ENCODE measurements at places on chromosomes 2 and 18.
A peak's percentile ranks its signal among the peaks of the same experiment; 100 is the strongest.

DNA sequence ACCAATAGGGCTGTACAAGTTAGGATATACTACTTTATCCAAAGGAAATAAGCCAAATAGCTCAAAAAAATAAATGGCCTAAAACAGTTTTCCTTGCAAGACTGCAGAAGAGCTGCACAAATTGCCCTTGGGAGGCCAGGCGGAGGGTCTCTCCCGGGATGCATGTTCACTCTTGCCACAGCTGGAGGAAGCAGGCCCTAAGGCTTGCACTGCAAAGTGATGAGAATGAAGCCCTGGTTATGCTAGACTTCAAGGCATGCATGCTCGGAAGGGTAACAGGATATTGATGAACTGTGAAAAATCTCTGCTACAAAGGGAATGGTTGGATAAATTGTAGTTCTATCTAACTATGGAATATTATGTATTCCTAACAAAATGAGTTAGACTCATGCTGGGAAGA is 27.5 kb upstream of the LDLRAD4 start:
- no peak for DNase-seq

- no peak for DNase-seq
These were observed 1087.2 kb downstream of the DPP10 start for GRCh38 chr2:115529627-115530026.

- no peak for DNase-seq
These were observed 40.1 kb upstream of the EPHA4 start for GRCh38 chr2:221612161-221612560.

- peak; percentile 35 for DNase-seq
These were observed 96.3 kb downstream of the FAM210A start for GRCh38 chr18:13629841-13630715.

DNA sequence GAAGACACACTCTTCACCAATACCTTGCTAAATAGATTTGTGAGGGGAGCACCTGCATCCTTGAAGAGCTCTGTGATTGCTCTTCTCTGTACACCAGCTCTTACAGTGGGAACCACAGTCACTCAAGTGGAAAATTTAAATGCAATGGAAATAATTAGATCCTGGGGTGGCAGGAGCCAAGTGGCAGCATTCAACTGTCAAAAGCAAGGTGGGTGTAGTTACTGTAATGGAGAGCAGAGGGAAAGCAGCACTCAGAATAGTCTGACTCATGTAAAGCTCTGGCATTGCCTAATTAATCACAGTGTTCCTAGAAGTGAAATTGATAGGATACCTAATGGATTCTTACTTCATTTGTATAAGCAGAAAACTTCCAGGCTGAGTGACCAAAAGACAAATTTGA is 245.8 kb downstream of the KCNE4 start:
- DNase-seq, result no peak

- no peak for DNase-seq
These were observed 98.2 kb upstream of the EPAS1 start for GRCh38 chr2:46198966-46199365.

DNA sequence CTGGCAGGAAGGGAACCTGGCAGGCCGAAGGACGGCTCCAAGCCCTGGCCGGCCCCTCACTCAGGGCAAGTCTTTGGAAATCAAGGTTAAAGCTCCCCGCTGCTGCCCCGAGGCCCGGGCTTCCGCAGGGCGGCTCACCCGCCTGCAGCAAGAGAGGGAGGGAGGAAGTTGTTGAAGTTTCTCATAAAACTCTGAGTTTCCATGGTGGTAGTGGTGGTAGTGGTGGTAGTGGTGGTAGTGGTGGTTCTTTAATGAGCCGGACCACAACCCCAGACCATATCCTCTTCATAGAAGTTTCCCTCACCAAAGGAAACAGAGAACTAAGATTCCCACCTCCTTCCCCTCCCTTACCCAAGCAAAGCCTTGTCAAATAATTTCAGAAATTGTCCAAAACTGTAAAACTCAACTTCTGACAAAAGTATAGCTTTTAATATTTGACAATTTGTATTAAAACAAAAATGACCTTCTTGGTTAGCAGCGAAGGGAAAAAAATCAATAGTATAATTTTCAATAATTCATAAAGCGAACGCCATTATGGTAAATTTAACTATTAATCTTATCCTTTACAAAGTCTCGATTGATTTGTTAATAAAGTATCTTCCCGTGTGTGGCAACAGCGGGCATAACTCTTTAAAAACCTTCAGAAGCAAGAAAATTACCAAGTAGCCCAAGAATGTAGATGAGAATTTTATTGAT is 1.5 kb upstream of the HOXD10 start:
- no peak for DNase-seq

DNA sequence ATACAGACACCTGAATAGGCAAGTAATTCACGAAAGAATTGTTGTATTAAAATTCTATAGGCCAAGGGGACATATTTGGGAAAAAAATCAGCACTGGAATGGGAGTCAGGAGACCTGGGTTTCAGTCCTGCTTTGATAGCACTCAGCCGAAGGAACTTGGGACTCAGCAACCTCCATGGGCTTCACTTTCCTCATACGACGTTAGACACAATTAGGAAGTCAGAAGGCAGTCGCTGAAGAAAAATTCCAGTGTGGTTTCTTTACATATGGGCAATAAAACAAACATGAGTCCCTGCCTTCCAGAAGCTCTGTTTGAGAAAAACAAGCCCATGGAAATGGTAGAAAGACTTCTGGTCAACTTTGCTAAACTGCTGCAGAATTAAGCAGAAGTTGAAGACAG is 15.1 kb upstream of the CYRIA start:
- no peak for DNase-seq

GRCh38 chr2:120312860-120313694 is 32.9 kb upstream of the INHBB start:
- DNase-seq, result peak; percentile 55

DNA sequence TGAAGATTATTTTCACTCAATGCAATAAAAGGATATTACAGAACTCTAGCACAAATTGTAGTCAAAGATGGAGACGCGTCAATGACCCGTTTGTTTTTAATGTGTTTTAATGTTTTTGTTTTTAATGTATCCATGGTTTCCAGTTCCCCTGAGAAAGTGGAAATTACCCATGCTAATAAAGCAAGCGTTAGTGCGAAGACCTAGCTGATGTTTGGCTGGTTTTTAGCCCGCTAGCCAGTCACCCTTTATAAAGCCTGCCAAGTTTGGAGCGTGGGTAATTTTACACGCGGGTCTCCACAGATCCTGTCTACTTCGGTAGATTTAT is 430 bp upstream of the CHMP1B start:
- no peak for DNase-seq

GRCh38 chr18:79366177-79367094 is 29.3 kb upstream of the NFATC1 start:
- DNase-seq, result no peak

- no peak for DNase-seq
These were observed 35.4 kb upstream of the ZNF532 start for GRCh38 chr18:58829263-58829662.

GRCh38 chr2:55158111-55158814 is 73.8 kb downstream of the CLHC1 start:
- DNase-seq, result no peak

GRCh38 chr2:229408962-229409361 is 137.9 kb upstream of the PID1 start:
- no peak for DNase-seq

GRCh38 chr2:76429374-76429773 is 718.7 kb upstream of the GCFC2 start:
- no peak for DNase-seq
